Mesothelial cell of epicardium (in vitro differentiated cells): ENCODE measurements at places on chromosomes 6 and 20. TPM values are rescaled to one million over a fixed set of nuclear protein-coding genes. Genes with fewer than 3 reads are reported as not detected.

FAM217B gene
- 22.3 to 27.5 TPM (median 25.7 TPM) in 3 replicates for total RNA-seq

CNR1 gene
- 6.2 to 6.9 TPM (median 6.3 TPM) in 3 replicates for total RNA-seq

GRCh38 chr6:54813892-54814291 lies 32.7 kb upstream of the FAM83B start:
- H3K4me1 ChIP-seq = peaks cover 10% of the 10 kb centered on the region
- DNase-seq = no peak
- peak overlapping the region; percentile 79 for H3K27ac ChIP-seq

CPXM1 gene
- 152 to 160 TPM (median 155 TPM) in 3 replicates for total RNA-seq

DNA sequence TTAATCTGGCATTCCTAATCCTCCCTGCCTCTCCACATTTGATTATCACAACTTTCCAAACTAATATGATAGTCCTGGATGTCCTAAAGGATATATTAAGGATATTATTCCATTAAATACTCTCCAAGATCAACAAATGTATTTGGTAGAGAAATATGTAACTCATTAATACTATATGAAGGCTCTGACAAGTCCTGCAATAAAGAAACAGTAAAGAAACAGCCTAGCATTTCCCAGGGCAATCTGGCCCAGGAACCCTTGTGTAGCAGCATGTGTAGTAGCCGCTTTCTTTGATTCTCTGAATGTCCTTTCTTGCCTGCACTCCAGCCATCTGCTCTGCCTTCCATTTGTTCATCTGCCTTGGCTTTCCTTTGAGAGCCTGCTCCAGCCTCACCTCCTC lies 23.7 kb downstream of the TRAM2 start:
- H3K27me3 ChIP-seq = no peaks in the 10 kb centered on the region
- DNase-seq = no peak
- H3K36me3 ChIP-seq = no peaks in the 10 kb centered on the region
- peaks cover 52% of the 10 kb centered on the region for H3K4me1 ChIP-seq
- no peak overlapping the region for H3K27ac ChIP-seq
